HuH-7.5 (cell line): ENCODE measurements at places on chromosomes 5 and 9.

DNA sequence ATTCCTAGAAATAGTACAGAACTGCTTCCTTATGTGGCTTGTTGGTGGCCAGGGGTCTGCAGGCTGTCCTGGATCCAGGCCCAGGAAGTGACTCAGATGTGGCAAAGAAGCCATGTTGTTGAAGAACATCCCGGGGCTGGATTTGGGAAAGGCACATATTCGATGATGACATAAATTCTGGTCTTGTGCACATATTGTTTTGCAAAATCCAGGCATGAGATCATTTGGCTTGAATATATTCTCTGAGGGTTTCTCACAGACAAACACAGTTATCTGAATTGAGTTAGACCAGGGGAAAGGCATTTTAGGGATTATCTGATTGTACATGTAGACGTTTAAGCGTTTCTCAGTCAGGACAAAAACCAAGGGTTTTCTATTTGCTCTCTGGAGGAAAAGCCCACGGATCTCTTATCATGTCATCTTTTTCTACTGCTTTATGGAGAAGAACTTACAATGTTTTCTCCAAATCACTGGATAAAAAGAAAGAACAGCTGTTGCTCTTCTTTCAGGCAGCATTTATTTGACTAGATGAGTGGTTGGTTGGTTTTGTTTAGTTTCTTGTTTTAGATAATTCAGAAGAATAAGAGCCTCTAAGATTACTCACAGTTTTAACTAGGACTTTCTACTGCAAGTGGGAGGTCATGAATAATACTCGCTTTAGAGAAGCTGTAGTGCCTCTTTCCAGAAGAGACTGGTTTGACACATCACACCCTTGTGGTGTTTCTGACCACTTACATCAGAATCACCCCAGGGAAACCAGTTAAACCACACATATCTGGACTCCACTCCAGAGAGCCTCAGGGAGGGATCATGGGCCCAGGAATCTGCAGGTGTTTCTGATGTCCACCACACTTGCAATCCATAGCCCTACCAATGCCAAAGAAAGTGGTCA, 29.5 kb upstream of the LHFPL2 start:
- DNase-seq, result no peak

- peak; percentile 12 for DNase-seq
These were observed 205.3 kb downstream of the SLCO4C1 start for GRCh38 chr5:102090770-102091169.

GRCh38 chr9:14434158-14434504, 120.2 kb upstream of the NFIB start:
- DNase-seq, result no peak

- no peak for DNase-seq
These were observed 218.8 kb downstream of the TMEM167A start for GRCh38 chr5:82858151-82859025.

GRCh38 chr9:129254566-129255287, 76.7 kb upstream of the IER5L start:
- no peak for DNase-seq

- DNase-seq, result no peak
These were observed 60.4 kb downstream of the PJA2 start for GRCh38 chr5:109349388-109349787.

DNA sequence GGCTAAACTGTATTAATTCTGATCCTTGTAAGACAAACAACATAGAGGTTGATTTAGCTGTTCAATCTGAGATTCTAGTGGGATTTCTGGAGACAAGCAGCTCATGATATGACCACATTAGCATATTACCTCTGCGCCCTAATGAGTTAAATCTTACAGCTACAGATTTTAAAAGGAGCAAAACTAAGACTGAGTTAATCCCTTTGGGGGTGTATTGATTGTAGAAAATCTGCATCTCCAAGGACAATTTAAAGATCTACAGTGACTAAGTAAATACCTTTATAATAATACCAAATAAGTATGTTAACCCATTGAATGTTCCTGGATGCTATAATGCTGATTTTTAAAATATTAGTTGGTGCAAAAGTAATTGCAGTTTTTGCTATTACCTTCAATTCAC, 33.2 kb downstream of the ADAMTSL1 start:
- no peak for DNase-seq

DNA sequence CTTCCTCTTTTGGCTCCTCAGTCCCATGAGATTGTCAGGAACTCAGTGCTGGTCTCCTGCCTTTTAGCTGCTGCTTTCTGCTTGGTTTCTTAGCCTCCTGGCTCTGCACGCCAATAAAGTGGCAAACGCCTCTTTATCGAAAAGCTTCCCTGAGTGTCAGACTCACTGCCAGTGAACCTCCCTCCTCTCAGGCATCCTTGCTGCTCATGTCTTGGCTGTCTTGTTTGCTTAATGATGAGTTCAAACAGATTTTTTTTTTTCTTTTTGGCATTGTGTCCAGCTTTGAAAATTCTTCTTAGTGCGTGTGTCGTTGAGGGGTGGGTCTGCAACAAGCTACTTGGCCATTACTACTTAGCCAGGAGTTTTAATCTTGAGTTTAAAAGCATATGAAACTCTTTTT, 14.9 kb downstream of the RASGRF2 start:
- no peak for DNase-seq

DNA sequence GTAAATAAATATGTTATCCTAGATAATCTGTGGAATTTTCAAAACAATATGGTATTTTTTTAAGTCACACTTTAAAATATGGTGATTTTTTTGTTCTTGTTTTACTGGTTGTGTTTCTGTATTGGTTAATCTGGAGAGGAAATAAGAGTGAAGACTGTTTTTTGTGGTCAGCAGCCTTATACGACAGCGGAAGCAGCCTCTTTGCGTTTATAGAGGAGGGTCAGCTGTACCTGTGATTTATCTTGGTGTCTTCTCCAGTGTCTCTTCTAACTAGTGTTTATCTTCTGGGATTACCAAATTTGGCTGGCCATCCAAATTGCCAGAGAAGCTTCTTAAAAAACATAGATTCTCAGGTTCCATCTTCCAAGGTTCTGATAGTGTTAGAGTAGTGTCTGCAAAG, 58.7 kb downstream of the ICE1 start:
- no peak for DNase-seq

- DNase-seq, result no peak
These were observed 88.0 kb downstream of the ZSWIM6 start for GRCh38 chr5:61420016-61420415.

DNA sequence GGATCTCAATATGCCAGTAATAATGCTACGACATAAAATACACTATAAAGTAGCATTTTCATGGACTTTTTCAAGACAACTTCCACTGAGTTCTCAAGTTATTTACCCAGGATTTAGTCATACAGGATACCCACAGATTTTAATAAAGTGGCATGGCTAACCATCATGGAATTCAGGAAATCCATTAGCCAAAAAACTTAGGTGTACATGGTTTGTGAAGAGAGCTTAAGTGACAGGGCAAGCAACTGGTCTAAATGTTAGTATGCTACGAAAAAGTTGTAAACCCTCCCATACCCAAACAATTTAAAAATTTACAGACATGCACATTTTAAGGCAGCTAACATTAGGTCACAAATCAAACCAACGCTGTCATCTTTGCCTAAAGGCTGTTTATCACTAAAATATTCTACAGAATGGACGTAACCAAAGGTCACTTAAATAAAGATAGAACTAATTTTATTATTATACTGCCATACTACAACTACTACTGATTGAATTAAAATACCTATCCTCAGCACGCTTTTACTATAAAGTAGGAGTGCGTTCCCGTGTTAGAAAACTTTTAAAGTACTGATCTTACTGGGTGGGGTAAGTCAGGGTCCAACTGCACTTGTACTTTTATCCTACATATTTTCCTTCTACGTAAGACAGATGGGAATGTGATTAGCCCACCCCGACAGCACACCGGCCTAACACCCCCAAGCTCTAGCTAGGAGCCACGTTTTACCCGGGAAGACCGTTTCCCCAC, 1.1 kb downstream of the UBTD2 start:
- no peak for DNase-seq

- peak; percentile 15 for DNase-seq
These were observed 74.2 kb downstream of the MAMDC2 start for GRCh38 chr9:70117835-70118319.

GRCh38 chr9:15289603-15290002, 17.4 kb downstream of the TTC39B start:
- no peak for DNase-seq

DNA sequence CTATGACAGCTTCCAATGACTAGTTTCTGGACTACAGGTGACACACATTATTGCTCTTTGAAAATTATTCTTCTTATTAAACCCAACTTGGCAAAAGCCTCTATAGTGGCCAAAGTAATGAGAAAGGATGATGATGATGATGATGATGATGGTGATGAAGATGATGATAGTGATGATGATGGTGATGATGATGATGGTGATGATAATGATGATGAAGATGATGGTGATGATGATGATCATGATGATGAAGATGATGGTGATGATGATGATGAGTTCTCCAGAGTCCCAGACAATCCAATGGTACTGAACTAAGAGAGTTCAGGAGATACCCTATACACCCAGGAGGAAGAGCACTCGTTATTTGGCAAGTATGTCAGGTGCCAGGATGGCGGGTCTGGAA, 739.4 kb downstream of the IRX1 start:
- DNase-seq, result no peak

- no peak for DNase-seq
These were observed 273.5 kb downstream of the SLF1 start for GRCh38 chr5:94891972-94892371.

GRCh38 chr9:121748727-121749423, 97.4 kb downstream of the DAB2IP start:
- DNase-seq, result no peak

- DNase-seq, result no peak
These were observed 200.4 kb downstream of the CDK5RAP2 start for GRCh38 chr9:120379611-120380010.

- no peak for DNase-seq
These were observed 103.0 kb downstream of the PCSK1 start for GRCh38 chr5:96329886-96330529.

- no peak for DNase-seq
These were observed 5.9 kb downstream of the NFIL3 start for GRCh38 chr9:91417602-91418214.

DNA sequence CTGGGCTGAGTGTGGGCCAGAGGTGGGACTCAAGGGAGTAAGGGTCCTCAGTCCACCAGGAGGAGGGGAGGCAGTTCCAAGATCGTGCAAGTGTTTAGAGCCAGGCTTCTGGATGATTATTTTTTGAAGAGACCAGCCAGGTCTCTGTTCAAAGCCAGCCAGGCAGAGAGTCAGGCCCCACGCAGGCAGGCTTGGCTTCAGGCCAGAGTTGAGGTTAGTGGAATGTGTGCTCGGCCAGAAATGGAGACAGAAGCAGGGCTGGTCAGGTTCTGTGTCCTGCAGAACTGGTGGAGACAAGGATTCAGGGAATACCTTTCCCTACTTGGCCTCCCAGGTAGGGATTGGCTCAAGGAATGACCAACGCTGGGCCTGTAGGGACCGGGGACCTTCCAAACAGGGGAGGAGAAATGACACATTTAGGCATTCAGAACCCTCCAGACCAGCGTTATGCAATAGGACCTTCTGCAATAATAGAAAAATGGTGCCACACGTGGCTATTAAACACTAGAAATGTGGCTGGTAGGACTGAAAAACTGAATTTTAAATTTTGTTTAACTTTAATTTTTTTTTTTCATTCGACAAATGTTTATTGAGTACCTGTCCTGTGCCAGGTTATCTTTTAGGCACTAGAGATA, 106.2 kb downstream of the CMYA5 start:
- peak; percentile 31 for DNase-seq

DNA sequence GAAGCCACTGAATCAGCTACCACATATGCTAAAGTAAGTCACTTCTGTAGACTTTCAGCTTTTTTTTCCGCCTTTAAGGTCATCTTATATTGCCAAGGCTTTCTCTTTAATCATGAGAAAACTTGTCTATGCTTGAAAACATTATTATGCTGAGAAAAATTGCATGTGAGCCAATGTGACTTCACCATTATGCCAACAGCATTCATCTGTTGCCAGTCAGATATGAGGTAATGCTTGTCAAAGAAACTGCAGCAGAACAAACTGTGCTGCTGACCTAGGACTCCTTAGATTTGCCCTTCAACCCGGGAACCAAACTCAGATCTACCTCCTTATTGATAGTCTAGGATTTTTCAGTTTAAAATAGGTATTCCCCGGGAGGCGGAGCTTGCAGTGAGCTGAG, 34.3 kb downstream of the SLC44A1 start:
- DNase-seq, result no peak

DNA sequence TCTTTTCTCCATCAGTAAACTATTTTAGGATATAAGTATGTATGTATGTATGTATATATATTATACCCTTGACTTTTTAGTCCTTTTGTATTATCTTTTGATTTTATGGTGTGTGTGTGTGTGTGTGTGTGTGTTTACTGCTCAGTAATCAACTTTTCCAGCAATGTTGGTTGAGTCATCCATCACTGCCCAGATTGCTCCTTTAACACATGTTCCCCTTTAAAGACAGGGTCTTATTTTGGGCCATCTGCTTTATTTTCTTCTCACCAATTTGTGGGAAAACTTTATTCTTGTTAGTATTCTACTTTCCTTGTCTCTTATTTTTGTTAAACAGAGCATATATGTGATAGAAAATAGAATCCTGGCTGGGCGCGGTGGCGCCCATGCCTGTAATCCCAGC, 28.1 kb downstream of the ANKRD33B start:
- DNase-seq, result no peak

- DNase-seq, result no peak
These were observed 440.0 kb upstream of the WWC1 start for GRCh38 chr5:167851416-167851815.

- no peak for DNase-seq
These were observed 1012.6 kb downstream of the EFNA5 start for GRCh38 chr5:106658150-106658549.

GRCh38 chr5:53430618-53431252, 49.7 kb upstream of the FST start:
- peak; percentile 5 for DNase-seq

- DNase-seq, result peak; percentile 48
These were observed 142.6 kb downstream of the PBX3 start for GRCh38 chr9:125889476-125890419.

DNA sequence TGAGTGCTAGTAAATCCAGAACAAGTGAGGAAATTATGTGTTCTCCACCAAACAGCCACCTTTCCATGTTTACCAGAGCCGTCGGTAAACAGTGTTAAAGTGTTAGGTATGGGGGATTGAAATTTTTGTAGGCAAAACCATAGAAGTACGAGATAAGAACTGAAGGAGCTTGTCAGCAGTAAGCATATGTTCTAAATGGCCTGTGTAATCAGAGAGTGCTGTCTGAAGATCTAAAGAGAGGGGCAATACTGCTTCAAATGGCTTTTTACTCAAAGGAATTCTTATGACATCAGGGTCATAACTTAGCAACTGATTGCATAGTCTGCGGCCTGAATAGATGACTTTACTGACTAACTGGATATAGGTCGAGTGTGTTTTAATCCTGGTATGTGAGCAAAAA, 13.4 kb upstream of the TEX10 start:
- DNase-seq, result no peak

DNA sequence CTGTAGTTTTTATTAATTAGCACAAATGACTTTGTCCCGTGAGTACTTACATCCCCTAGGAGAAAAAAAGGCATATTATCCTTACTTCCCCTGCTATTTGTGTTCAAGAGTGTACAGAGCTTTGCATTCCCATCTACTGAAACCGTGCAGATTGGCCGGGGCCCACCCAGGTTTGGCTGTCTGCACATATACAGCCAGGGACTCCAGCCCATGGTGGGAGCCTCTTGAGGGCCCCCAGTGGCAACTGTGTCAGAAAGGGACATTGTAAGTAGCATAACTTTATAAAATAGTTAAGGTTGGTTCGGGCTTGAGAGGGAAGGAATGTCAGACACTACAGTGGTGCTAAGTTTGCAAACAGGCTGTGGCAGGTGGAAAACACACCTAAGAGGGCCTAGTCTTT, 24.7 kb downstream of the PHF2 start:
- no peak for DNase-seq
